ENCODE measurements at places on chromosomes 2 and 18.

- DNase-seq, result no peak
Measured at GRCh38 chr2:195632856-195633572, 24.0 kb upstream of the SLC39A10 start.

- DNase-seq, result no peak
Measured at GRCh38 chr18:32438173-32438572, 32.5 kb downstream of the GAREM1 start.

DNA sequence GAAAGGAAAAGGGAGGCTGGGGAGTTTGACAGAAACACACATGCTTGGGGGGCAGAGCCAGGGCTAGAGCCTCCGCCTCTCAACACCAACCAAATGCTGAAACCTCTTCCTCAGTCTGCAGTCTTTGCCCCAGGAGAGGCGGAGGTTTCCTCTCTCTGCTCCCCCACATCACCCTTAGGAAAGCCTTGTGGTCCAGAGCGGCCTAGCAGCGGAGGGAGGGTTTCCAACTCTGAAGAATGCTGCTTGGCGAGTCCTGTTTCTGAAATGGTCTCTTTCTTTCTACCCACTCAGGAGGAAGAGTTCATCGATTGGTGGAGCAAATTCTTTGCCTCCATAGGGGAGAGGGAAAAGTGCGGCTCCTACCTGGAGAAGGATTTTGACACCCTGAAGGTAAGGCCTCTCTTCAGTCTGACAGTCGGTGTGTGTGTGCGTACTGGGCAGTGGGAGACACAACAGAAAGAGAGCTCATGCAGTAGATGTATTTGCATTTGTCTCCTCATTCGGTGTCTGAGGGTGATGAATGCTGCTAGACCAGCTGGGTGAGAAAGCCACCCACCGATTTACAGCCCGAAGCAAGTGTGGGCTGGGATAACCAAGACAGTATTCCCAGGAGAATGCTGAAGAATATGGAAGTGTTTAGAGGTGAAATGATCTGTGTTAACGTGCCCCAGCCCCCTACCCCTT is 190.5 kb downstream of the DYSF start:
- no peak for DNase-seq

- no peak for DNase-seq
Measured at GRCh38 chr2:120511947-120512710, 166.2 kb downstream of the INHBB start.

- no peak for DNase-seq
Measured at GRCh38 chr2:134337631-134338030, 83.8 kb downstream of the MGAT5 start.

- DNase-seq, result no peak
Measured at GRCh38 chr2:180761224-180761623, 219.2 kb upstream of the UBE2E3 start.

- DNase-seq, result no peak
Measured at GRCh38 chr18:43279015-43279744, 1.9 kb upstream of the SYT4 start.

DNA sequence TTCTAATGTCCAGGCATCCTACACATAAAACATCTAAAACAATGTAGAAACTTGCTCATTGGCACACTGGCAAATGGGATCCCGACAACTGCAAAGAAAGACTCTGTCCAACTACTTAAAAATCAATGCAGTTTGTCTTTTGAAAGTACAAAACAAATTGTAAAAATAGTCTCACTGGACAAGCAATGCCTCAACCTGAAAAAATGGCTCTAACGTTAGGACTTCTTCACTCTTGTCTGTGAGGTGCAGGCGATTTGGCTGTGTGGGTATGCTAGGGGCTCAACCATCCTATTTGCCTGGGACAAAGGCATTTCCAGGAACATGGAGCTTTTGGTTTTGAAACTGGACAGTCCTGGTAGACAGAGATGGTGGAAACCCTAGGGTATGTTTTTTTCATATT is 10.7 kb downstream of the EFEMP1 start:
- no peak for DNase-seq

DNA sequence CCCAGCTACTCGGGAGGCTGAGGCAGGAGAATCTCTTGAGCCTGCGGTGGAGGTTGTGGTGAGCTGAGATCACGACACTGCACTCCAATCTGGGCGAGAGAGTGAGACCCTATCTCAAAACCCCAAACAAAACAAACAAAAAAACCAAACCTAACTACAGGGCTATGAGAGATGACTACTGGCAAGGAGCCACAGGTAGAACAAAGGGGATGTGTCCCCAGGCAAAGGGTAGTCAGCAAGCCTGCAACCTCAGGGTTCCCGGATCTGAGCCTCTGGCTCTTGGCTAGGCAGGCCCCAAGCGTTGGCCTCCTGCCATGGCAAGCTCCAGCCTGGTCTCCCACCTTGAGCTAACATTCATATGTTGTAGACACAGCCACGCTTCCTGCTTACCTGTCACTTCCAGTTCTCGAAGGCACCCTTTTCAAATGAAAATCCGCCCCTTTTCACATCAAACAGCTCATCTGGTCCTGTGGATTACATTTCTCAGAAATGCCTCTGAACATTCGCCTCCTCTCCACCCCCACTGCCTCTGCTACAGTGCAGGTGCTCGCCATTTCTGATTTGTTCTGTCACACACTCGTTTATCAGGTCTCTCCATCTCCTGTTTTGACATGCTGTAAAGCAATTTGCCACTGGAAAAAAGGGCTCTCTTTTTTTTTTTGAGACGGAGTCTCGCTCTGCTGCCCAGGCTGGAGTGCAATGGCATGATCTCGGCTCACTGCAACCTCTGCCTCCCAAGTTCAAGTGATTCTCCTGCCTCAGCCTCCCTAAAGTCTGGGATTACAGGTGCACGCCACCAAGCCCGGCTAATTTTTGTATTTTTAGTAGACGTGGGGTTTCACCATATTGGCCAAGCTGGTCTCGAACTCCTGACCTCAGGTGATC is 13.1 kb upstream of the ACTR3 start:
- DNase-seq, result no peak

- DNase-seq, result no peak
Measured at GRCh38 chr2:102082571-102083392, 59.8 kb upstream of the IL1R1 start.

DNA sequence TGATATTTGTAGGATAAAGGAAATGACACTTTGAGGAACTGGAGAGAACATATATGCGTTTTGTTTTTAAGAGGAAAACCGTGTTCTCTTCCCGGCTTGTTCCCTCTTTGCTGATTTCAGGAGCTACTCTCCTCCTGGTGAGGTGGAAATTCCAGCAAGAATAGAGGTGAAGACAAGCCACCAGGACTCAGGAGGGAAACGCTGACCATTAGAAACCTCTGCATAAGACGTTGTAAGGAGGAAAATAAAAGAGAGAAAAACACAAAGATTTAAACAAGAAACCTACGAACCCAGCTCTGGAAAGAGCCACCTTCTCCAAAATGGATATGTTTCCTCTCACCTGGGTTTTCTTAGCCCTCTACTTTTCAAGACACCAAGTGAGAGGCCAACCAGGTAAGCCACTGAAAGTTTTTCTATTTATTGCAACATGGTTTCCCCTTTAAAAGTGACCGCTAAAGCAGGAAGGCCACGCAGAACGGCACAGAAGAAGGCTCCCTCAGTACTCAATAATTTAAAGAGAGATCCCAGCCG is 735 bp downstream of the NRP2 start:
- no peak for DNase-seq

Measured in amniotic stem cell (primary cell).